Myocyte (in vitro differentiated cells): ENCODE measurements at places on chromosomes 7 and 10.

- DNase-seq = no peak
Observed at GRCh38 chr10:108303149-108303548, 1138.6 kb upstream of the SORCS1 start.

DNA sequence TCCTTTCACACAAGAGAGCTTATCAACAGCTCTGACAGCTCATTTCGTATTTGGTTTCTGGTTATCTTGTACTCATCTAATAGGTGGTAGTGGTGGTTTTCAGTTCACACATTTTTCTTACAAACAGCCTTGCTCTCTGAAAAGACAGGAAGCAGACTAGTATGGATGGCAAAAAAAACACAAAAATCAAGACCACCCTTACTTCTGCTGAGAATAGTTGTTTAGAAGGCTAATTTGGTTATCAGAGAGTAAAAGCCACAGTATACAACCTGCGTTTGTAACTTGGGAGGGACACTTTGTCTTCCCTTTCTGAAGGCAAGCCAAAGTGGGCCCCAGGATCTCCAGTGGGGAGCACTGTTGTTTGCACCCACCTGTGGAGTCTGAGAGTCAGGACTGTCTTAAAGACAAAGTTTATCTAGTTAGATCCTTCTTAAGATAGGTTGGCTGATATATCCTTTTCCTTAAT, 68.0 kb downstream of the PIP4K2A start:
- no peak for DNase-seq

DNA sequence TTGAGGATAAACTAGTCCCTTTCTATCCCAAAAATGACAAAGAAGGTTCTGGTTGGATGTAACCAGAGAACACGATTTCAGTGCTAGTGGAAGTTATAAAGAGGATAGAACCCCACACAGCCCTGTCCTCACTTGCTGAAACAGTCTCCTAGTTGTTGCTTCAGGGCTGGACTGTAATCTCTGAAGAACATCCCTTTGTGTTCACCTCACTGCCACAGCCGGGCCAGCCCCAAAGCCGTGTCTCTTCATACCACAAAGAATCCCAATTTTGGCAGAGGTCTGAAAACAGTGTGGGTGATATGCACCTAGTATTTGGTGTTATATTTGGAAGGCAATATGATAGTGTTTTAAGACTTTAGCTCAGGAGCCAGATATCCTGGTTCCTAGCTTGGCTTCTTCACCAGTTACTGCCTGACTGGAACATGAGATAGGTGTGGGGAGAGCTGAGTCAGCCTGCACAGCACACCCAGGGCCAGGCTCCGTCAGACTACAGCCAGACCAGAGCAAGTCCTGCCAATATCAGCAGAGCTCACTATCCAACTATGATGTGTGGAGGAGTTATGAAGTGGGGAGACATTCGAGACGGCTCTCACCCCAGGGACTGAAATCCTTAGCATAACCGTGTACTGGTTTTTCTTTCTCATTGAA, 21.2 kb downstream of the CYP3A4 start:
- DNase-seq = peak; percentile 83

- no peak for DNase-seq
Observed at GRCh38 chr10:114573330-114574045, 84.6 kb downstream of the ABLIM1 start.

GRCh38 chr7:25675789-25676474, 447.6 kb upstream of the NPVF start:
- DNase-seq = no peak

- no peak for DNase-seq
Observed at GRCh38 chr10:126104767-126105166, 208.4 kb downstream of the FANK1 start.

GRCh38 chr10:101052285-101052684, 9.5 kb upstream of the KAZALD1 start:
- peak; percentile 91 for DNase-seq

GRCh38 chr10:102538811-102539210, 35.0 kb downstream of the SUFU start:
- DNase-seq = no peak
